ENCODE measurements at places on chromosomes 5 and 9.

DNA sequence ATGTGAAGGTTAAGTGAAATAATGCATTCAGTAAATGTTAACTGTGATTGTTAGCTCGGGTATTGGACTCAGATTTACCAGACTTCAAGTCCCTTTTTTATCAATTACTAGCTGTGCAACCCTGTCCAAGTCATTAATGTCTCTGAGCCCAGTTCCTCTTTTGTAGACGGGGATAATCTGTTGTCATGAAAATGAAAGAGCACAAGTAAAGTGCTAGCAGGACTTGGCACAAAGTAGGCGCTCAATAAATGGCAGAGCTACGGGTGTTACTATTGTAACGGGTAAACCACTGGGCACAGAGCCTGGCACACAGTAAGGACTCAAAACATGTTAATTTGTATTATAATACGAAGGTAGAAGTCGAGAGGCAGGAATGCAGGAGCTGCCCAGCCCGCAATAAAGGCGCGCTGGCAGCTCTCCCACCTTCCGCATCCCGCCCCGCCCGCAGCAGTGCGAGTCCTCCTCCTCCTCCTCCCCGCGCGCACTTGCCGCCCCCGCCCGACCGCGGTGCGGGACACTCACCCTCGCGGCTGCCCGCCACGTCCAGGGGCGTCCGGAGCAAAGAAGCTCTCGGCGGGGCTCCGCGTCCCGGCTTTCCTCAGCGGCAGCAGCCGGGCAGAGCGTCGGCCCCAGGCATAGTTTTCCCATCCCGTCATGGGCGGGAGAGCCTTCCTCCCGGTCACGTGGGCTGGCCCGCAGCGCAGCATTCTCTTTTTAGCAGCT is at the start of gene C1QTNF2:
Gene C1QTNF2, minus strand, starts transcription at position 637 of the 723 bp plus-strand sequence. CDS start 15,615 bp downstream, outside the sequence.
- peak; percentile 29 for DNase-seq

GRCh38 chr5:17367256-17367840 is 130.7 kb upstream of the TAF11L2 start:
- DNase-seq = no peak

DNA sequence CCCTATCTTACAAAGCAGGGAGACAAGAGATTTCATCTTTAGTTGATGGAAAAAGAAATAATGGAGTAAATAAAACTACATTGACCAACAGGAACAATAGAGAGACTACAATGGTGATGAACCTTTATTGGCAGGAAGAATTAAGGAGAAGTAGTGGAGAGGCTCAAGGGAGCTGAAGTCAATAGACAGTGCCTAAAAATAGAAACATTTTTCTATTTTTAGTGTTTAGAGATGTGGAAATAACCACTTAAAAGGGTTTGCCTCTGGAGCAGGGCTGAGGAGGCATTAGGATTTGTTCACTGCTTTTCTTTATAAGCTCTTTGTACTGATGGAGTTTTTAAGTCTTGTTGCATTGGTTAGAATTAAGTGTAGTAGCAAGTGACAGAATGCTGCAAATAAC is 98.4 kb upstream of the ERCC6L2 start:
- no peak for DNase-seq

DNA sequence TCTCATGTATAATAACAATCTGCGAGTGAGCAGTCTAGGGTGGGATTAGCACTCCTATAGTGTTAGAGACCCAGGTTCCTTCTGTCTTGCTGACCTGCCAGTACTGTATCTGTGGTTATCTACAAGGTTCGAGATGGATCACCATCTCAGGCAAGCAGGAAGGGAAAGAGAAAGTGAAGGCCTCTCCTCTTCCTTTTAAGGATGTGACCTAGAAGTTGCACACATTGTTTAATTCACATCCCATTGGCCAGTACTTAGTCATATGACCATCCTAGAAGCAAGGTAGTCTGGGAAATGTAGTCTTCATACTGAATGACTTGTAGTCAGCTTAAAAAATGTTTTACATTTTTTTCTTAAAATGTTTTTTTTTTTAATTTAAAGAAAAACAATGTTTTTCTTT is 168.6 kb downstream of the CARTPT start:
- DNase-seq = no peak

DNA sequence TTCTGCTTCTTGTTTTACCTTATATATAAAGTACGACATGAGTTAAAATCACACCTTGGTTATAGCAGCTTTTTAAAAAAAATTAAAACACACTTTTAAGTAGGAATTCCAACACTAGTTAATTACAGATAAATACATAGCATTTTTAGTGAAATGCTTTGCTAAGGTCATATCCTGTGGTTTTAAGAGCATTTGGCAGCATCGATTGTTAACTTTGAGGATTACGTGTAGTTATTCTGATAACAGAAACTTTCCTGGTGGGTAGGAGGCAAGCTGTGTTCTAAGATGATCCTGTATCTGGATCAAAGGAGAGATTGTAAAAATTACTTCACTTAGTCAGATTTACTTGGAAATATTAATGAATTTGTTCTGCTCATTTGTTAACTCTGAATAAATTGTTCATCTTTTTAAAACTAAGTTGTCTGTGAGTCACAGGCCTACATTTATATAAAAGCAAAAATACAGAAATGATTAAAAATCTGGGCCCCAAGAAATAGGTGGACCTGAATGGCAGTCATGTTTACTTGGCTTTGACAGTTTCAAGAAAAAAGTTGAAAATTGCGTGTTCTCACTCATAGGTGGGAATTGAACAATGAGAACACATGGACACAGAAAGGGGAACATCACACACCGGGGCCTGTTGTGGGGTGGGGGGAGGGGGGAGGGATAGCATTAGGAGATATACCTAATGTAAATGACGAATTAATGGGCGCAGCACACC is 58.3 kb downstream of the TRIO start:
- DNase-seq = no peak

DNA sequence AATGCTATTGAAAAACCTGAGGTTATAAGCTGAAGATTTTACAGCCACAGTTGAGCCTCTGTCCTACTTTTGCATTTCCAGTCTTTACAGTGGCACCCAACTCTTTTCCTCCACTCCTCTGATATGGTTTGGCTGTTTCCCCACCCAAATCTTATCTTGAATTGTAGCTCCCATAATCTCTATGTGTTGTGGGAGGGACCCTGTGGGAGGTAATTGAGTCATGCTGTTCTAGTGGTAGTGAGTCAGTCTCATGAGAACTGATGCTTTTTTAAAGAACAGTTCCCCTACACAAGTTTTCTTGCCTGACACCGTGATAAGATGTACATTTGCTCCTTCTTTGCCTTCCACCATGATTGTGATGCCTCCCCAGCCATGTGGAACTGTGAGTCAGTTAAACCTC is 646.1 kb upstream of the SEMA6A start:
- no peak for DNase-seq

DNA sequence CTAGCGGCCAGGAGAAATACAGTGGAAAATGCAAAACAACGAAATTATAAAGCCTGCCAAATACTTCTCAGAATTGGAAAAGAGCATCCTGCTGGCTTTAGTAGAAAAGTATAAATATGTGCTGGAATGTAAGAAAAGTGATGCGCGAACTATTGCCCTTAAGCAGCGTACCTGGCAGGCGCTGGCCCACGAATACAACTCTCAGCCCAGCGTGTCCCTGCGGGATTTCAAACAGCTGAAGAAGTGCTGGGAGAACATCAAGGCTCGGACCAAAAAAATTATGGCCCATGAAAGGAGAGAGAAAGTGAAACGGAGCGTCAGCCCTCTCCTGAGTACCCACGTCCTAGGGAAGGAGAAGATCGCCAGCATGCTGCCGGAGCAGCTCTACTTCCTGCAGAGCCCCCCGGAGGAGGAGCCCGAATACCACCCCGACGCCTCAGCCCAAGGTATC is 15.0 kb downstream of the MSANTD3 start:
- no peak for DNase-seq

Data from neuronal stem cell (in vitro differentiated cells).